T follicular helper cell (primary cell): ENCODE measurements at places on chromosomes 2 and 18.

DNA sequence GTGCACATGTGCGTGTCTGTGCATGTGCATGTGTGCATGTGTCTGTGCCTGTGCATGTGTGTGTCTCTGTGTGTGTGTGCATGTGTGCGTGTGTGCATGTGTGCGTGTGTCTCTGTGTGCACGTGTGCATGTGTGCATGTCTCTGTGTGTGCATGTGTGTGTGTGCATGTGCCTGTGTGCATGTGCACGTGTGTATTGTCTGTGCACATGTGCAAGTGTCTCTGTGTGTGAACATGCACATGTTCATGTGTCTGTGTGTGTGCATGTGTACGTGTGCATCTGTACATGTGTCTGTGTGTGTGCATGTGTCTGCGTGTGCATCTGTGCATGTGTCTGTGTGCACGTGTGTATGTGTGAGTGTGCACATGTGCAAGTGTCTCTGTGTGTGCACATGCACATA, 277.3 kb downstream of the GALR1 start:
- DNase-seq, result no peak

DNA sequence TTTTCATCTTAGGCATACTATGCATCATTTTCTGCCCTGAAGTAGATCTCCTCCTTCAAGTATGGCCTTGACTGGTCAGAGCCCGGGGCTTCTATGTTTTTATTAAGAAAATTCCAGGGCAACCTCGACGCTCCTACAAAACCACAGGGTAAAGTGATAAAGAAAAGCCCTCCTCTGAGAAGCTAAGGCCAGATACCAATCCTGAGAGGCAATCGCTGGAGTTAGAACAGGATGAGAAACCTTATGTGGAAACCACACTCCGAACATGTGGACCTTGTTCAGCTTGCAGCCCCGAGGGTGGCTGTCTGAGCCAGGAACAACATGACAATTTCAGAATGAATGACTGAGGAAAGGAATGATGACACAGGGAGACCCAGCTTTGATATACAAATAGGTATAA, 35.6 kb downstream of the RMC1 start:
- no peak for DNase-seq

DNA sequence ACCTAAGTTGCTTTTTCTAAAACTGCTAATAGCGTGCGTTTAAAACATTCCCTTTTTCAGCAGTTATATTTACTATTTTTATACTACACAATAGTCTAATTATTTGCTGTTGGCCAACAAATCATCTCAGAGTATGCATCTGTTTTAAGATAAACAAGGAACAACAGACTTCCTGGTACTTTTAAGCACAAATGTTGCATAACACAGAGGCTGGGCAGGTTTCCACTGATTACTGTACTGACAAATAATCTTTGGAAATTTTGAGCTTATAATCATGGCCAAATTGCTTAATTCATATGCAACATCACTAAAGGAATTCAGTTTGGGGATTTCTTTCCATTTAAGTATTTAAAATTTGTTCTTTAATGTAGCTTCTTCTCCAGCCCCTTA, 737.4 kb upstream of the SALL3 start:
- DNase-seq, result no peak

GRCh38 chr2:215961981-215962380, 51.4 kb downstream of the MREG start:
- no peak for DNase-seq

DNA sequence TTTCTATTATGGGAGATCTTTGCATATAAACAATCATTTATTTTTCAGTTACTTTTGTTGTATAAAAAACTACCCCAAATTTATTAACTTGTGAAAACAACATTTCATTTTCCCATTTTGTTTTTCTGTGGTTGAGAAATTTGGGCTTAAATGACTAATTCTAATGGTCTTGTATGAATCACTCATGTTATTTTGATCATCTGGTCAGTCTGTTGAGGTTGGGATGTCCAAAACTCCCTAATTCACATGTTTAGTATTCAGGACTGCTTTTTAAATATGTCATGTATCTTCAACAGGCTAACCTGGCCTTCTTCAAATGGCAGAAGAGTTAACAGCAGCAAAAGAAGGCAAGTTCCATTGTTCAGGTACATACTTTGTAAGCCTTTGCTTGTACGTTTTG, 788.1 kb downstream of the TRIB2 start:
- no peak for DNase-seq

DNA sequence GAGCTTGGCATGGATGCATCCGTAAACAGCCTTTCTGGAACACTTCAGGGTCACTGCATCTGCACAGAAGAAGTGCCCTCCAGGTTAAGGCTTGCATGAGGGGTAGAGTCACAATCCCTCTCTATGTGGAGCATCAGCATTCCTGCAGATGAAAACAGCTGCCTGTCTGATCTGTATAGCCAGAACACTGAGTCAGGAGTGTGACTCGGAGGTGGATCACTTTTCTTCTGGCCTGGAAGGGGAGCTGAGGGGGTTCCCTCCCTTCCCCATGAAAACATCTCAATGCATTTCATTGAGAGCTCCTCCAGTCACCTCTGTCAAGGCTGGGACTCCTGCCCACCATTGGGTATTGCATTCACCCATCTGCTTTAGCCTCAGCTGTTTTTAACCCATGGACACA, 72.5 kb upstream of the SERPINE2 start:
- DNase-seq, result no peak
